ENCODE measurements at places on chromosomes 16 and 17.

DNA sequence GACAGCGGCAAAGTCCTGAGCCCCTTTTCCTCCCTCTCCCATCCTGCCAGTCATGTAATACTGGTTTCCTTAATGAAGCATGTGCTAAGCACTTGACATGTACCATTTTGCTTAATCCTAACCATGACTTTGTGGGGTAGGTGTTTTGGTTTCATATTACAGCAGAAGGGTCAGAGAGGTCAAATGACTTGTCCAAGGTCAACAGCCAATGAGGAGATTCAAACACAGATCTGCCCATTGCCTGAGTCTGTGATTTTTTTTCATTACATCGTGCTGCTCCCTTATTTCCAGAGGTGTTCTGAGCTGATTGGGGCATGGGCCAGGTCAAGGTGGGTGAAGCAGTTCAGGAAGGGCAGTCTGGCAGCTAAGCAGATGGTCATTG is 17.6 kb upstream of the PHF12 start:
- no peak for DNase-seq

GRCh38 chr17:42422412-42422957 is 571 bp downstream of the CAVIN1 start:
- peak; percentile 9 for DNase-seq

- no peak for DNase-seq
These were observed 831 bp upstream of the RCVRN start for GRCh38 chr17:9905902-9906301.

- peak; percentile 11 for DNase-seq
These were observed 45.1 kb downstream of the RGS9 start for GRCh38 chr17:65182233-65182632.

DNA sequence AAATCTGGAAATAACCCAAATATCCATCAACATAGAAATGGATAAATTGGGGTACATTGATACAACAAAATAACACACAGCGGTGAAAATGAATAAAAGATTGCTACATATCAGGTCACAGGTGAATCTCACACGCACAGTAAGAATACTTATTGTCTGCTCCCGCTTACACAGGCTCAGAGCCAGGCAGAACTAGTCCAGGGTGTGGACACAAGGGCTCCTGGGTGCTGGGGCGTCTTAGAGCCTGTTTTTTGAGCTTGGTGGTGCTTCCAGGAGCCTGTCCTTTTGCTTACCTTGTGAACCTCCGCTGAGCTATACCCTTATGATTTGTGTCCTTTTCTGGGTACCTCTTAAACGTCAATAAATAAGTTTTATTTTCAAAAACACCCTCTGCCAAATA is 19.8 kb upstream of the C16orf74 start:
- no peak for DNase-seq

GRCh38 chr16:70465999-70466804 is 11.8 kb downstream of the FCSK start:
- no peak for DNase-seq

DNA sequence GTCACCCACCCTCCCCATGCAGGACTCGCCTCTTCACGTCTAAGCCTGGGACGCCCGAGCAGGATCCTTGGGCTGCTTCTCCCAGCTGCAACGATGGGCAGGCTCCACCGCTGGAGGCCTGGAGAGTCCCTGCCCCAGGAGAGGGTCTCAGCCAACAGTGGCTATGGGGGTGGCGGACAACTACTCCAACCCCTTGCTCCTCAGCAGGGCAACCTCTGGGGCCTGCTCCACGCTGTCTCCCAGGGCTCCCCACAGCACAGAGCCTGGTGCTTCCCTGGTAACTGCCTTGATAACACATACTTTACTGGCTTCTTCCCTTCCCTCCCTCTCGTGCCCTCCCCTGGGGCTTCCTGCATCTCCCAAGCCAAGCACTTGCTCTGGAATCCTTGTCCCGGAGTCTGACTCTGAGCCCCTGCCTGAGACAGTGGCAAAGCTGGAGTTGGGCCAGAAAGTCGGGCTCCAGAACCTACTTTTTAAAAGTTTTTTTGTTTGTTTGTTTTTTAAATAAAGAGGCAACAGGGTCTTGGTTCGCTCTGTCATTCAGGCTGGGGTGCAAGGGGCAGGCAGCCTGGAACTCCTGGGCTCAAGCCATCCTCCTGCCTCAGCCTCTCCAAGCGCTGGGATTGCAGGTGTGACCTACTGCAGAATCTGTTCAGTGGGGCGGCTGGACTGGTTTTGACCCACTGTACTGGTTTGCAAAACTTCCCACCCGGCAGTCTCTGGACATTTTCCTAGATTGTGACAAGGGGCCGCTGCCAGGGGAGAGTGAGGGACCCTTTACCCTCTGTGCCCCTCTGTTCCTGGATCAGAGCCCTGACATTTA is 99.4 kb downstream of the TNFRSF13B start:
- no peak for DNase-seq

- no peak for DNase-seq
These were observed 3.9 kb downstream of the STH start for GRCh38 chr17:46002973-46003316.

DNA sequence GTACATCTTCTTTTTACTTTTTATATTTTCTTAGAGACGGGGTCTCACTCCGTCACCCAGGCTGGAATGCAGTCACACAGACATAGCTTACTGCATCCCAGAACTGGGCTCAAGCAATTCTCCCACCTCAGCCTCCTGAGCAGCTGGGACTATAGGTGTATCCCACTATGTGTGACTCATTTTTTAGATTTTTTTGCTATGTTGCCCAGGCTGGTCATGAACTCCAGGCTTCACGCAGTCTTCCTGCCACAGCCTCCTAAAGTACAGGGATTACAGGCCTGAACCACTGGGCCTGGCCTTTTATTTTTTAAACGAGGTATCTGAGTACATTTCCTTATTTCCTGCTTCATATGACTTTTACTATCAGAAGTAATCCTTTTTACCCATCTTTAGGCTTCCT is 48.0 kb downstream of the GLG1 start:
- DNase-seq = no peak

DNA sequence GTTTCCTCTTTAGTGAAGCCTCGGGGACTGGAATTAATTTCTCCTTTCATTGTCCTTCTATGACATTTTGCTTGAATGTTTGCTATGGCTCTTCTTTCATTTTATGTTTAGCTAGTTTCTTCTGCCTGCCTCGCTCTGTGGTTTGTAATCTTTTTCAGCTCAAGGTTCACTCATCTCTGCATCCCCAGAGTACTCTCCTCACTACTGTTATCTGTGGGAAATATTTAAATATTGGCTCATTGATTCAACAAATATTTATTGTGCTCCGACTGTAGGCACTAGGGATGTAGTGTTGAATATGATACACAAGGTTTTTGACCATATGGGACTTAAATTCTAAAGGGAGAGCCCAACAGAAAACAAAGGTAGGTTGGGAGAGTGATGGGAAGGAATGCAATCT is 195.9 kb downstream of the PHKB start:
- DNase-seq = no peak

DNA sequence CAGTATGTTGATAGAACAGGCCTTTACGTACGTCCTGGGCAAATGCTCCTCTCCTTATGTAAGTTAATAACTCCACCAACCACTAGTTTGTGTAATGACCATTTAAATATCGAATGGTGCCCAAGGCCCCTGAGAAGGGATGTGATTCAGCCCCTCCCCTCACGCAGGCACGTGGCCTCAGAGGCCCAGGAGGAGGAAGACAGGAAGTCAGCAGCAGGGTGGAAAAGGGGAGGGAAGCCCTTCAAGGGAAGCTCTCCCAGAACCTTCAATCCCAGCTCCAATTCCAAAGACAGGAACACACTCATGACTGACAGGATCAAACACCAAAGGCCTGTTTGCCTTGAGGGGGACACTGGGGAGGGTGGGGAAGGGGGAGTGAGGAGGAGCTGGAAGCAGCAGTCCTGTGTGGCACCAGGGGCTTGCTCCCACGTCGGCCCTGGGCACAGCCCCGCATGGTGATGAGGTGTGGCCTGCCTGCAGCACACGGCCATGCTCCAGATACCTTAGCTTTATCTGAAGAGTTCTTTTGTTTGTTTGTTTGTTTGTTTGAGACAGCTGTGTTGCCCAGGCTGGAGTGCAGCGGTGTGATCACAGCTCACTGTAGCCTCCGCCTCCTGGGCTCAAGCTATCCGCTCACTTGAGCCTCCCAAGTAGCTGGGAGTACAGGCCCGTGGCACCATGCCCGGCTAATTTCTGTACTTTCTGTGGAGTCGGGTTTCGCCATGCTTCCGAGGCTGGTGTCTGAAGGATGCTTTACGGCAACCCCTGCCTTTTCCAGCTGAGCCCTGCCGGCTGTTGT is 105.0 kb downstream of the ZNF778 start:
- DNase-seq = no peak

GRCh38 chr16:69326172-69326873 is 4.1 kb downstream of the PDF start:
- DNase-seq = no peak

- peak; percentile 40 for DNase-seq
These were observed 11.4 kb downstream of the CTNS start for GRCh38 chr17:3647769-3648555.

DNA sequence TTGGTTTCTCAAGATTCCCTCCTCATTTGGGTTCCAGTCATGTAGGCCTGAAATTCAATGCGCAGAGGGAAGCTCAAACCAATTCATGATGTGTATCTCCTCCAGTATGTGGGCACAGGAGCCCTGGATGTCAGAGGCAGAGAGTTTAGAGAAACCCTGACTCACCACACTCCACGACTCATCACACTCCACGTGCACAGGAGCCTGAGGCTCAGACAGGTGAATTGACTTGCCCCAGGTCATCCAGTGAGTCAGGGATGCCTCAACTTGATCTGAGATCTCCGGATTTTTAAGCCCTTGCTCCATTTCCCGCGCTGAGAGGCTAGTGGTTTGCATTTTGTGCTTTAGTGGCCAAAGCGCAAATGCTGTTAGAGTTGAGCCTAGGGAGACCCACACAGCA is 183.9 kb downstream of the HAPSTR1 start:
- no peak for DNase-seq

DNA sequence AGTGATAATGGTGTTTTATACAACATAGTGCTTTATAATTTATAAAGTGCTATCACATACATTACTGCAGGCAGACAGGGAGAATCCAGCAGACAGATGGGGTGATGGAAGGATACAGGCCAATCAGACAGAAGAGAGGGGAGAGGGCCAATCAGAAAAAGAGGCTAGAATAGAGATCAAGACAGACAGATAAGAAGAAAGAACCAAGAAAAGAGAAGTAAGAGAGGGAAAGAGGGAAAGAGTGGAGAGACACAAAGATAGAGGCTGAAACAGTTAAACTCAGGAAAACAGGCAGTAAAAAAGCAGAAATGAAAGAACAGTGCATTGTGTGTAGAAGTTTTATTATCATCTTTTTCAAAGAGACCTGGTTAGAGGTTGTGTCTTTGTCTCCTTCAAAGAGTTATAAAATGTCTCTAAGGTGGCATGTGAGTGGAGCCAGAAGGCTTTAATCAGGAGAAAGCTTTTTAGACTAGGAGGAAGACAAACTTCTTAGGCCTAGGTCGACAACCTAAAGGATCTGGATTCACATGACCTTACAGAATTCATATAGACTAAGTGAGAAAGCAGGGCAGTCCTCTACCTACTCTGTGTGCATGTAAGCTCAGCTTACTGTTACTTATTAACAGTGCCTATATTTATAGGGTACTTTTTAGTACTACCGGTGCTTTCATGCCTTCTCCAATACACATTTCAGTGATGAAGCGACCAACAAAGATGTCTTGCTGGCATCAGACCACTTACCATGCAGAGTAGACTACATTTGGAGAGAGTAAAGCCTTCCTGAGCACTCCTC is 8.3 kb upstream of the CHD3 start:
- no peak for DNase-seq

DNA sequence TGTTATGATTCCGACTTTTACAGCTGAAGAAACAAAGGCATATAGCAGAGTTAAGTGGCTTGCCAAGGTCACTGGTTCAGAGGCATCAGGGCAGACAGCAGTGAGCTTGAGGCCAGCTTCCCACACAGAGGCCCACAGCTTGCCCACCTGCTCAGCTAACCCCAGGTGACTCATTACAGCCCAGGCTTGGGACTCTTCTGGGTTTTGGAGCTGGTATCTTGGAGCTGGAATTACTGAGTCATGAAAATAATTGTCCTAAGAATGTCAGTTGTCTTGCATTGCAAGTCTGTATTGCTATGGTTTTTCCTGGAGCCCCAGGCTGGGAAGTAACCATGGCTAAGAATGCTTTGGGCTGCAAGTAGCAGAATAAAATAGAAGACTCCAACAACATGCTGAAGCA is 32.4 kb upstream of the IRX3 start:
- DNase-seq = no peak

GRCh38 chr17:3926860-3927627 is 10.8 kb upstream of the P2RX1 start:
- DNase-seq = no peak

GRCh38 chr17:81469266-81469665 is 43.3 kb downstream of the ACTG1 start:
- no peak for DNase-seq

- DNase-seq = peak; percentile 48
These were observed 526 bp downstream of the CBFB start for GRCh38 chr16:67029254-67030096.

GRCh38 chr16:27224271-27224737 is 21.0 kb downstream of the KDM8 start:
- DNase-seq = no peak

- no peak for DNase-seq
These were observed 20.7 kb downstream of the DCAKD start for GRCh38 chr17:45030733-45031132.

GRCh38 chr17:44105483-44105882 is 18.0 kb downstream of the HDAC5 start:
- no peak for DNase-seq

DNA sequence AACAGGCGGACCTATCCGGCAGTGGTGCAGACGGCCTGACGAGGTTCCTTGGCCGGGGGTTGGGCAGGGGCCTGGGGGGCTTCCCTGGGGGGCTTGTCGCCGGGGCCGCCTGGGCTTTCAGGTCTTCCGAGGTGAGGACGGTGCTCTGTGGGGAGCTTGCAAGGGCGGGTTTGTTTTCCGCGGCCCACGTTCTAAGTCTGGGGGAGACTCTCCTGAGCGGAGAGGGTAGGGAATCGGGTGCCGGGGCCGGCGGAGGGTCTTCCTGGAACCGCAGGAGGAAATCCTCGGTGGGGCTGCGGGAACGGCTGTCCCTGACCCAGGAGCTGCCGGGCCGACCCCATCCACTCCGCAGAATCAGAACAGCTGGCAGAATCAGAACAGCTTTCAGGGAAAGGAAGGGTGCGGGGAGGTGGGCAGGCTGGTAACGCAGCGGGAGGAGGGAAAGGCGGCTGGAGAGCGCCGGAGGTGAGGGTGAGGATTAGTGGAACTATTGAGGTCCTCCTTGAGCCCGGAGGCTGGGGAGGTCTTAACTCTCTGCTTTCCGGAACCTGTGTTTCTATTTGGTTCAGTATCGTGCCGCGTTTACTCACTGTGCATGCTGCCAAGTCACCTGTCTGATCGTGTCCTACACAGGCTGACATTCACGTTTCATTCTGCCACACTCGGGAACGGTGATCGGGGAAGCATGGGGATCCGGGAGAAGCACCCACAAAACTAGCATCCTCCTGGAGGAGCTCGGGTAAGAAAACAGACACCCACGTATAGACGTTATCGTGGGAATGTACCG is 28.9 kb downstream of the CPSF4L start:
- no peak for DNase-seq

- no peak for DNase-seq
These were observed 12.9 kb upstream of the TRIM25 start for GRCh38 chr17:56926704-56927103.

- no peak for DNase-seq
These were observed 41.2 kb downstream of the PRKCA start for GRCh38 chr17:66343531-66344078.
